ENCODE measurements at places on chromosomes 3 and 15.

GRCh38 chr15:66703540-66703941, 1.5 kb downstream of the SMAD6 start:
- no peak for DNase-seq

DNA sequence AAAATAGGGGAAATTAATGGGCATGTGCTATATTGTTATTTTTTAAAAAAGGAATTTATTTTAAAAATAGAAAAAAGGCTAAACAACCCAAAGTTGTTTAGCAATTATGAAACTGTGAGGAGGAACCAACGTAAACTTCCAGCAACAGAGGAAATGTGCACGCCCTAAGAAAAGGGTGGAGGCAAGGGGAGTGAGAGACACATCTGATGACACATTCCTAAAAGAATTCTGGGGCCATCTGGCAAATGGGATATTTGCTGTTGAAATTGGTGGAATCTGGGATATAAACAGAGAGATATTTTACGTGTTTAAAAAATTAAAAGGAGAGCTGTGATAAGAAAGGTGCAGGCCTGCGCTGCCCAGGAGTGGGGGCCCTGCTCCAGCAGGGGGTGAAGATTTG, 50.8 kb upstream of the MUC13 start:
- DNase-seq = no peak

- DNase-seq = no peak
These were observed 30.4 kb downstream of the ATG3 start for GRCh38 chr3:112531358-112531781.

- DNase-seq = no peak
These were observed 429.7 kb upstream of the RASGRP1 start for GRCh38 chr15:38994310-38994709.

- DNase-seq = no peak
These were observed 40.1 kb downstream of the OXNAD1 start for GRCh38 chr3:16305111-16305541.

DNA sequence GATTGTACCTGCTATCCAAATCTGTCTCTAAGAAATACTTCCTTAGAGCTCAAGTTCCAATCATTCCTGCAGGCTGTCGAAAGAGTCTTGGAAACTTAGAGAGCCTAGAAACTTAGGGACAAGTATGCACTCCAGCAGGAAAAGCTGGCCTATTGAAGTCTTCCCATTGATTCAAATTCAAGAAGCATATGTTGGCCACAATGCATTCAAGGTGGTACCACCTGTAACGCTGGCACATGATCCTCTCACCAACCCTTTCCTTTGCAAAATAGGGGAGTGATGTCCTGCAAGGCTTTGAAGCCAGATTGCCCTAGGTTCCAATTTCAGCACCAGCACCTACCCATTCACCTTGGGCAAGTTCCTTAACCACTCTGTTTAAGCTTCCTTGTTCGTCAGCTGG, 6.0 kb downstream of the ADAMTS9 start:
- no peak for DNase-seq

- DNase-seq = no peak
These were observed 118.2 kb upstream of the RAP2B start for GRCh38 chr3:153043729-153044328.

DNA sequence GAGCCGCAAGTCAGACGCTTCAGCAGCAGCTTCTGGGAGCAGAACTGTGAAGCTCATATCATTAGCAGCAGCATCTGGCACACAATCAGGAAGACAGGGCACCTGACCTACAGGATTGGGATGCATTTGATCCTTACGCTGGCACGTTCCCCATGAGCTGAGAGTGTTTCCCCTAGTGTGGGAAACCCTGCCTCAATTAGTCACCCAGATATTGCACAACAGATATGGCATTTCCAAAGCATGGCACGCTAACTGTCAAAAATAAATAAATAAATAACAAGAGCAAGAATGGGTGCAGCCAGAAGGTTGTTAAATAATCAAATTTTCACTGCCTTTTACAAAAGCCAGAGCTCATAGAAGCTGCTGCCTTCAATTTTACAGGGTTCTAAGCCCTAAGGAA, 189.6 kb upstream of the THBS1 start:
- DNase-seq = no peak

GRCh38 chr3:107674371-107674770, 151.6 kb downstream of the BBX start:
- no peak for DNase-seq

- DNase-seq = no peak
These were observed 379.0 kb upstream of the SGO1 start for GRCh38 chr3:20564966-20565365.

GRCh38 chr3:52121464-52121805, 32.8 kb downstream of the POC1A start:
- no peak for DNase-seq

DNA sequence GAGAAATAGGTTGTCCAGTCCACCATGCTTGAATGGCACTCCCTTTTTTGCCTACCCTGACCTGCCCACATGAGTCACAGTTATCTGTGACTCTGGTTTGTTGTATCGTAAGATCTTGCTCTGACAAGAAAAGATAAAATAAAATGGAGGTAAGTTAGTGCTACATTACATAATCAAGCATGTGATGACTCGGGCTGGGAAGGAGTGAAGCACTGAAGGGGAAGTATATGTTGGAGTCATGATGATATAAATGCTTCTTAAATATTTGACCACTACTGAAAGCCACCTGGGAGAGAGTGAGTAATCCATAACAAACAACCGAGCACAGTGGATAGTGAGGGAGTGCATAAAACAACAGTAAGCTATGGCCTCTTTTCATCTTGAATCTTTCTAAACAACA, 124.4 kb downstream of the SHOX2 start:
- no peak for DNase-seq

DNA sequence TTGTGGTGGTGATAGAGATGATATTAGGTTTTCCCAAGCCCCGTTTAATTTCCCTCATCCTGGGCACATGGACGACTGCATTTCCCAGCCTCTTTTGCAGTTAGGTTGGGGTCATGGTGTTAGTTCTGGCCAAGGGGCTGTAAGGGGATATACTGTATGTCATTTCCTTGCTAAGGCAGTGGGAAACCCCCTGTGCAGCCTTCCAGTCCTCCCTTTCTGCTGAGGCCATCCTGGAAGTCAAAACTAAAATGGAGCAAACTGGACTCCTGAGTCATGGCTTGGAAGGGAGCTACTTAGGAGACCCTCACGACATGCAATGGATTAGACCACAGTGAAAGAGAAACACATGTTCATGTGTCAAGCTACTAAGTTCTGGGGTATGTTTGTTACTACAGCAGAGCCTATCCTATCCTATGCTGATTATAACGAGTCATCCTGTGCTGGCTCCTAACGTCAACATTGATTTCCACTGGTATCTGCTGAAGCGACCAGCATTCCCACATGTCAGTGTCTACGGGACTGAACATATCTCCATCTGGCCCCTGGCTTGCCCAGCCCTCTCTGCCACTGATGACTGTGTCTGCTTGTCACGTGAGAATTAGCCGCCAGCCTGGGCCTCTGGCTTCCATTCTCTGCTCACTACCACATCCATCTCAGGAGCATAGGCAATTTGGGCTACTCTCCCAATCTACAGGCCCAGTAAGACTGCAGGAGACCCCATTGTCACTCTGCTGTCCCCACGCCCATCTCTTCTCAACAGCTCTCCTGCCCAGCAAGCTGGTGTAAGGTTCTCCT, 85.6 kb upstream of the MEF2A start:
- no peak for DNase-seq

- no peak for DNase-seq
These were observed 119.7 kb downstream of the CD47 start for GRCh38 chr3:107970993-107971580.

DNA sequence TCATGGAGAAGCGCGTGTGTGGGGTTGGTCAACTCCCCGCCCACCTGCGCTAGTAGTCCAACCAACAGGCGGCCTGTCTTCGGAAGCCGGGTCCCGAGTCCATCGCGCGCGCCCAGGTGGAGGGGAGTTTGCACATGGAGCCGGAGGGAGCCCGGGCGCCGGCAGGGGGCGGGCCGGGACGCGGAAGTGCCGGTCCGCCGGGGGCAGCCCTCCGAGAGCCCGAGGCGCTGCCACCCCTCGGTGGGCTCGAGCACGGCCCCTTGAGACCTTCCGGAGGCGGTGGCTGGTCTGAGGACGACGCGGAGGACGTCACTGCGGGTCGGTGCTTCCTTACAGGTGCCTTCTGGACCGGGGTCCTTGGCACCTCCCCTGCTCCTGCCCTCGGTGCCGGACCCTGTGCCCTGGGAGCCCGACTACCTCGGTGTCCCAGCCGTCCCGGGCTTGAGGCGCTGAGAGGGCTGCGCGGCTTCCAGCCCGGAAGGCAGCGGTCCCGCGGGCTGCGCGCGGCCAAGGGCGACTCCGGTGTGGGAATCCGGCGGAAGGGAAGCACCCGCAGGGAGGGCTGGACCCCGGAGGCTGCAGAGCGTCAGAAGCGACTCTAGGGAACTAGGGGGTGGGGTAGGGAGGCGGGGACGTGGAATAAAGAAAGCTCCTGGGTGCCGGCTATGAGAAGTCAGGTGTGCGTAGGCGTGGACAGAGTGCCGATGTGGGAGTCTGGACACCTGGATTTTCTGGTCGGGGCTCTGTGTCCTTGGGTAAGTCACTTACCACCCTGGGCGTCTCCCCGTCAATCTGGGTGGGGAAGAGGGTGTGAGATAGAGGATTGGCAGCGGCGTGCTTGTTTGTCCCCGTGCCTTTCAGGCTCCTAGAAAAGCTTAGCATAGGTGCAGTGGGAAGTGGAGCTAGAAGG, 212.3 kb downstream of the FGF12 start:
- no peak for DNase-seq

GRCh38 chr3:172647080-172647479, 63.8 kb downstream of the NCEH1 start:
- DNase-seq = no peak

DNA sequence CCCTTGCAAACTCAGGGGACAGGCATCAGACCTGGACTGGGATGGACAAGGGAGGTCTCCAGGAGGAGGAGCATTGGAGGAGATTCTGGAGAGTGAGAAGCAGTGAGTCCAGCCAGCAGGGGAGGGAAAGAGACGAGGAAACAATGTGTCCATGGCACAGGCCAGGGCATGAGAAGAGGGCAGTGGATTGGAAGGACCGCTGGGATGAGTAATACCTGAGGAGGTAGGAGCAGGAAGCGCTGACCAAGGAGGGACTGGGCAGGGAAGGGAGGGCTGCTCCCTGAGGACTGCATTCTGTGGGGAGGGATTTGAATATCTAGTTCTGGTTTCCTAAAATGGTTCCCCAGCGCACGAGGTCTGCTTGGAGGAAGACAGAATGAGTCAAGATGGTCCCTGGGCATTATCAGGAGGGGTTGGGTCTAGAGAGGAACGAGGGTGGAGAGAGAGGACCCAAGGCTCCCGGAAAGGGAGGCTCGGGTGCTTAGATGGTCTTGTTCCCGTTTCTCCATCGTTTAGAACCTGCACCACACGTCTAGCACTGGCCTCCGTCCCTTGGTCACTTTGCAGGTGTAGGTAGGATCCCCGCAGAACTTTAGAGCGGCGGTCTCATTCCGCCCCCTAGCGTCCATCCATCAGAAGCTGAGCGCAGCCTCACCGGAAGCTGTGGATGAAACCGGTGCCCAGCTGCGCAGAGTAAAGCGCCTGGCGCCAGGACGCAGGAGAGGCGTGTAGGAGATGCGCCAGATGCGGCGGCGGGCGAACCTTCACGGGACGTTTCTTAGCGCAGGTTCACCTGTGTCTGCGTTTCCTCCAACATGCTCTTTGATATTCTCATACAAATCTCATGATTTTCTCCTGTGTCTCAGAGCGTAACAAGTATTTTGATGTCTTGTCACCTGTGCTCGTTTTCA, 190.7 kb upstream of the NDN start:
- DNase-seq = peak; percentile 7

- DNase-seq = peak; percentile 45
These were observed 32.9 kb downstream of the ZBTB11 start for GRCh38 chr3:101643861-101644613.

- DNase-seq = no peak
These were observed 3.2 kb upstream of the CHSY1 start for GRCh38 chr15:101255051-101255395.

All from activated T-cell treated with anti-CD3 and anti-CD28 coated beads for 24 hours (primary cell).